ENCODE measurements at places on chromosomes 13 and 19.

DNA sequence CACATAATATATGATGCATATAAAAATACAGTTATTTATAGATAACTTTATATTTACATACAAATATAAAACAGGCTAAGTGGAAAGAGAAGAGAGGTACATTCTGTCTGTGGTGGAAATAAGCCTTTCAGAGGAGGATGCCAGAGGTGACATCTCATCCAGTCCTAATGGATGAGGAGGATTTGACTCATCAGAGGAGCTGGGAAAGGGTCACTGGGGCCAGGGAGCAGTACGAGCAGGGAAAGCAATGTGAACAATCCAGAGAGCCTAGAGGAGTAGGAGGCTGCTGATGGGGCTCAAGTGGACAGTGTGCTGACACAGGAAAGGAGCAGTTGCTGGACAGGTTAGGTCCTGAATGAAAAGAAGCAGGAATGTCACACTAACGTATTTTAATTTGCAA lies 18.6 kb downstream of the NALCN start:
- DNase-seq: no peak

- no peak for DNase-seq
Measured at GRCh38 chr13:64471916-64472315, 2758.2 kb downstream of the PCDH9 start.

DNA sequence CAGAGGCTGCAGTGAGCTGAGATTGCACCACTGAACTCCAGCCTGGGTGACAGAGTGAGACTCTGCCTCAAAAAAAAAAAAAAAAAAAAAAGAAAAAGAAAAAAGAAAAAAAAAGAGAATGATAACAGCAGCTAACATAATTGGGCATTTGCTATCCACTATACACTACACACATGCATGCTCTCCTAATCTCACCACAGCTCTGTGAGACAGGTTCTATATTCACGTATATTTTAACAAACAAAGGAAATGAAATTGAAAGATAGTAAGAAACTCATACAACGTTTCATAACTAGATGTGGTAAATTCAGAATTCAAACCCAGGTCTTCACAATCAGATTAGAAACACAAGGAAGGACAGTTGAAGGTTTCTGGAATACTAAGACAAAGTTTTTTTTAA lies 265.7 kb downstream of the DIAPH3 start:
- no peak for DNase-seq

- peak; percentile 70 for DNase-seq
Measured at GRCh38 chr19:3243819-3244700, 19.6 kb downstream of the CELF5 start.

GRCh38 chr13:21078501-21078900 lies 17.1 kb upstream of the LATS2 start:
- DNase-seq: no peak

GRCh38 chr19:4583961-4584669 lies 24.6 kb upstream of the SEMA6B start:
- DNase-seq: peak; percentile 63

GRCh38 chr19:46210669-46211068 lies 18.9 kb upstream of the IGFL1 start:
- no peak for DNase-seq

DNA sequence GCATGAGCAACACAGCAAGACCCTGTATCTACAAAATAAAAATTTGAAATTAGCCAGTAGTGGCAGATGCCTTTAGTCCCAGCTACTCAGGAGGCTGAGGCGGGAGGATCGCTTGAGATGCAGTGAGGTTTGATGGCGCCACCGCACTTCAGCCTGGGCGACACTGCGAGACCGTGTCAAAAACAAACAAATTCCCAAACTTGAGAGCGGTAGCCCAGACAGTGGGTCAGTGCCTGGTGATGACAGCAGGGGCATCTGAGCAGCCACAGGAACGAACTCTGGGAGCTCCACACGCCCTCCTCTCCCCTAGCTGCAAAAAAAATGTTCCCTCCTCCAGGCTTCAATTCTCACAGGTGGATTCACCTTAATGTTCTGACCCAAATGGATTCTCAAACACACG lies 14.1 kb downstream of the ZNF490 start:
- peak; percentile 23 for DNase-seq

DNA sequence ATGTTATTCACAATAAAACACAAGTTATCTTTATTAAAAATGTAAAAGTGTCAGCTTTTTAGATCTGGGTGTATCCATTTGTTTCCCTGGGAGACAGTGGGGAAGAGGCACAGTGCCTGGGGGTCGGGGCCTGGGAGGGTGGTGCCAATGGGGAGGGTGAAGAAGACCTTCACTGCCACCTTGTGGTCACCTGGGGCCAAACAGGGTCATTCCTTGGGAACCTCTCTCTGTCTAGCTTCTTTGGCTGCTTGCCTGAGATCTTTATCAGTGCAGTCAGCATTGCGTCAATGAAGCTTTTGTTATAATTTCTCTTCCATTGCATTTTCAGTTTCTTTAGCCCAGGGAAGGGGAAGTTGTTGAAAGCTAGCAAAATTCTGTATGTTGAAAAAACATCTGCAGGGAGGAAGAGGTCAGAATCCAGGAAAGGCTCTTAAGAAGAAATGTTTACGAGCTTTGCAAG lies 39.1 kb downstream of the PCDH8 start:
- DNase-seq: peak; percentile 96

GRCh38 chr19:1133471-1133929 lies 29.7 kb downstream of the GPX4 start:
- DNase-seq: peak; percentile 83

- no peak for DNase-seq
Measured at GRCh38 chr19:3855320-3855719, 13.5 kb downstream of the ZFR2 start.

GRCh38 chr19:35792888-35793287 lies 17.5 kb downstream of the ARHGAP33 start:
- no peak for DNase-seq

DNA sequence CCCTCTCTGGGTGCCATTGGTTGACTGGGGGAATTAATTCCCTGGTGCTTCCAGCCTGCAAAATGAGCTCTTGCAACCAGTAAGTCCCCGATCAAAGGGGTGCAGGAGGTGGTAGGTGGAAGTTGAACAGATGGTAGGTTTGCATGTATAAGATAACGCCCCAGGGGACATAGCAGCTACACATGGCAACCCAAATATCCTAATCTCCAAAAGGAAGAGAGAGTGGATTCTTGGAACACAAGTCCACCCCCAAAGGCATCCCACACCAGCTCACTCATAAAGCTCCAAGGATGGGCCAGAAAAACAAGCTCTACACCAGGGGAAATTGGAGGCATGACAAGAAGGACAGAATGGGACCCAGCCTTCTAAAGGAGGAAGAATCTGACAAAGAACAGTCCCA lies 4.8 kb downstream of the CD209 start:
- no peak for DNase-seq

- DNase-seq: no peak
Measured at GRCh38 chr13:75341028-75341427, 140.9 kb downstream of the TBC1D4 start.

GRCh38 chr13:32125221-32125689 lies 93.7 kb downstream of the FRY start:
- no peak for DNase-seq

DNA sequence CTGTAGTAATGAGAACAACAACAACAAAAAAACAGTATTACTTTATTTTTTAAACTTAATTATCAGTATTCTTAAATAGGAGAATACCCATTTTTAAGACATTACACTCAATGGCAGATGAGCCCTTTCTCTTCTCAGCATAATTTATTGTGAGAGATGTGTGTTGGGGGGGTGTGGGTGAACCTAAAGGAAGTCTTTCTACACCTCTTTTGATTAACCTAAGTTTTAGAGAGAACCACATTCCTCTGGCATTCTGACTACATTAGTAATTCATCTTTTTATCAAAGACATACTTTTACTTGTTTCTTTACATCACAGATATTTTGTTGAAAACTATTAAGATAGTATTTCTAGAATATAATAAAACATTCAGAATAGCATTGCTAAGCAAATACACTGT lies 890.9 kb downstream of the PCDH9 start:
- no peak for DNase-seq

DNA sequence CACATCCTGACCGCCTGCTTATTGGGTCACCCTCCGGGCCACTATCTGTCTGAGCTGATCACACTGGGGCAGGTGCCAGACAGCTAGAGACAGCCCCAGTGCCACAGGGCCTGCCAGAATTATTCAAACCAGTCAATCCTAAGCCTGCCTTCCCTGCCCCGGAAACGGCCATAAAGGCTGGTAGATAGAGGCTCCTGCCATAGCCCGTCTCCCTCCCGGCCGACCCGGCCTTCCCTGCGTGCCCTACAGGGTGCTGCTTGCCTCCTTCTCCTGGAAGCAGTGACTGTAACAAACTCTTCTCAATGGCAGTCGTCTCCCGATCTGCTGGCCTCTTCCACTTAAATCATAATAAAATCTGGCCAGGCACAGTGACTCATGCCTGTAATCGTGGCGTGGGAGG lies 158.6 kb upstream of the SOX1 start:
- DNase-seq: no peak

GRCh38 chr19:19460761-19461265 lies 54.5 kb downstream of the TSSK6 start:
- DNase-seq: peak; percentile 69

GRCh38 chr19:35935911-35936737 lies at the start of gene LRFN3:
Gene LRFN3 (plus strand): TSS chr19:35936374. CDS start chr19:35939426, 3,052 bp downstream.
- peak; percentile 65 for DNase-seq

GRCh38 chr19:3075605-3076431 lies 13.5 kb upstream of the TLE5 start:
- DNase-seq: peak; percentile 78

- DNase-seq: peak; percentile 4
Measured at GRCh38 chr13:92297971-92298942, 899.8 kb downstream of the GPC5 start.

- no peak for DNase-seq
Measured at GRCh38 chr19:51469162-51469561, 9.2 kb upstream of the CEACAM18 start.

GRCh38 chr13:33015241-33015668 lies 968 bp upstream of the KL start:
- peak; percentile 13 for DNase-seq

DNA sequence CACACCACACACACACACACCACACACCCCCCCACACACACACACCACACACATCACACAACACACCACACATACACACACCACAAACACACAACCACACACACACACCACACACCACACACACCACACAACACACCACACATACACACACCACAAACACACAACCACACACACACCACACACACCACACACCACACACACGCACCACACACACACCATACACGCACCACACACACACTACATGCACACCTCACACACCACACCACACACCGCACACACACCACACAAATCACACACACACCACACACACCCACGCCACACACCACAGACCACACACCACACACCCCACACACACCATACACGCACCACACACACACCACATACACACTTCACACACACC lies 83.5 kb downstream of the ZNF557 start:
- DNase-seq: no peak

DNA sequence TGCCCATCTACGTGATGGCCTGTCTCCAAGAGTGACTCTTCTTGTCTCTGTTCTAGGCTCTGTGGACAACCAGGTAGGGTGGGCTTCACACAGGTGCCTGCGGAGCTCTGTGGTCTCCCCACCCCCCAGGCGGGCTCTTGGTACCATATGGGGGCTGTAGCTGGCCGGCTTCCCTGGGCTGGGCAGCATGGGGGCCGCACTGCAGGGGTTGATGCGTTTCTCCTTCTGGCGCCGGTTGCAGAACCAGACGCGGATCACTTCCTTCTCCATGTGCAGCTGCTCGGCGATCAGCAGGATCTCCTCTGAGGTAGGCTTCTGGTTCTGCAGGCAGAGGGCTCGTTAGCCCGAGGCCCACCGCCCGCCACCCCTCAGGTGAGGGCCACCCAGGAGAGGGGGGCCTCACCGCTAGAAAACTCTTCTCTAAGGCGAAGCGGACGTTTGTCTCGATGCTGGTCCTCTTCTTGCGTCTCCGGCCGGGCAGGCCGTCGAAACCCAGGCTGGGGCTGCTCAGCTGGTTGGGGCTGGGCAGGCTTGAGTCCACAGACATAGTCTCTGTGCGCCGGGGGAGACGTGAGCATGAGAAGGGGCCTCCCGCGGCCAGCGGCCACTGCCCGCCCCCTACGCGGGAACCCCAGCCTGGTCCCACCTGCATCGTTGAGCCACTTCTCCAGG lies 19.3 kb downstream of the ZNF574 start:
- DNase-seq: peak; percentile 17

DNA sequence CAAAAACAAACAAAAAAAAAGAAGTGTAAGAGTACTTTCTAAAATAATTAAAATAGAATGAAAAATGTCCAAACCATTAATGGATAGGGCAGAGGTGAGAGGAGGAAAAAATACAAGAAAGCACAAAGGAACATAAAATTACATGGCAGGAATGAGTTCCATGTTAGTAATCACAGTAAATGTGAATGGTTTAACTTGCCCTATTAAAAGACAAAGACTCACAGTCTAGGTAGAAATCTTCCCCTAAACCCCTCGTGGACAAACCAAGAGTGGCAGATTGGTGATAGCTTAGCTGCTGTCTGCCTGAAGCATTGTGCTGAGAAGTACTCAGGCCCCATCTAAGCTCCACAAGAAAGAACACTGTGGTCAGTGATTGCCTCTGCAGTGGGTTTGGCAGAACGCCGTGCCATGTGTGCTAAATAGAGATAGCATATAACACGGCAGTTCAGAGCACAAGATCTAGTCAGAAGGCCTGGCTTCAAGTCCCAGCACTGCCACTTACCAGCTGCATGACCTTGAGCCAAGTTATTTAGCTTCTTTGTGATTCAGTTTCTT lies 103.5 kb downstream of the DPF1 start:
- DNase-seq: no peak

GRCh38 chr19:48319647-48320541 lies 5.5 kb upstream of the EMP3 start:
- DNase-seq: peak; percentile 93

- DNase-seq: peak; percentile 93
Measured at GRCh38 chr19:12933287-12934072, at the start of gene FARSA. Gene FARSA (minus strand): TSS chr19:12933711. CDS start chr19:12933696, 15 bp downstream.

DNA sequence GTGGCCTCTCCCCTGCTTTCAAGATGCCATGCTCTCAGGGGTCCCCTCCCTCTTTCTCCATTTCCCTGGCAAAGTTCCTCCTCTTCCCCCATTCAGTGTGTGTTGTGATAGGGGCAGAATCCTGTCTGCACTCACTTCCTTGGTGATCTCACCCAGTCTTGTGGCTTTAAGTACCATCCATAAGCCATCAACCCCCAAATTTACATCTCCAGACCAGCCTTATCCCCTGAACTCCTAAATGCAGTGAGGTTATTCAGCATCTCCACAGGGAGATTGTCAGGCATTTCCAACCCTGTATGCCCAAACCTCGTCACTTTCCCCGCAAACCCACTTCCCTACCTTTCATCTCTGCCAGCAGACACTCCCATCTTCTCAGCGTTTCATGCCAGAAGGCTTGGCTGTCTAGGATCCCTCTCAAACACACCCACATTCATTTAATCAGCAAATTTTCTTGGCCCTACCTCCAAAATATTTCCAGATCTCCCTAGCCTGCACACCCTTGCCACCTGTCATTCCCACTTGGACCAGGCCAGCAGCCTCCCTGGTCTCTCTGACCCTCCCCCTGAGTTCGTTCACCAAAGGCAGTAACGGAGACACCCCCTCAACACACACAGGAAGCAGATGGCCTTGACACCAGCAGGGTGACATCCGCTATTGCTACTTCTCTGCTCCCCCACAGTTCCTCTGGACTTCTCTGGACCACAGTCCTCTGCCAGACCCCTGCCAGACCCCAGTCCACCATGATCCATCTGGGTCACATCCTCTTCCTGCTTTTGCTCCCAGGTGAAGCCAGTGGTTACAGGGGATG lies at the start of gene HCST:
Gene HCST (plus strand): TSS at position 676 of the 808 bp plus-strand sequence. CDS start 65 bp downstream, at position 741.
- DNase-seq: no peak

Data from ELF-1 (cell line).